ENCODE measurements at places on chromosomes 3 and 15.

DNA sequence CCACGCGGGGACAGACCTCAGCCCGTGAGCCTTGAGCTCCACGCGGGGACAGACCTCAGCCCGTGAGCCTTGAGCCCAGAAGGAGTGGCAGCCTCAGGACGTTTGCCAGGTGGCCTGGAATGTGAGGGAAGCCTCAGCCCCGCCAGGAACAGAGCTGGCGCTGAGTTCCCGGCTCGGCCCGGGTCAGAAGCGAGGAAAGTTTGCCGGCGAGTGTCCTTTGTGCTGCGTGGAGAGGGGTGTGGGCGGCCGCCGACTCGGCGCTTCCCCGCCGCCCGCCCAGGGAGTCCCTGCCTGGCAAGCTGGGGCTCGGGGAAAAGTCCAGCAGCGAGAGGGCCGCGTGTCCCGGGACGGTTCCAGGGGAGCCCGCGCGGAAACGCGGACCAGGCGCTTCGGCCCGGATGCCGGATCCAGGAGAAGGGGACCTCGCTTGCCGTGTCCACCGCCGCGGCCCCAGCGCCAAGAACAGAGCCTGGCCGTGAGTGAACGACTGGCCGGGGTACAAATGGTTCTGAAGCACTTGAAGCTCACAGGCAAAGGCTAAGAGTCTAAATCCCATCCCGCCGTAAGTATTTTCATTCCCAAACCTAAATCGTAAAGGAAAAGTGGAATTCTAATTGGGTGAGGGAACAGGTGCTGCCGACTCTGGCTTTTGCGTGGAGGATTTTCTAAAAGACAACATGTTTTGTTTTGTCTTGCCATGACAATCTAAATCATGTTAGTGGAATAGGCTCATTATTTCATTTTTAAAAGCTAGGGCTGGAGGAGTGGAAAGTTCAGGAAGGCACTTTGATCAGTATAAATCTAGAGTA is 1.7 kb downstream of the LRRN1 start:
- DNase-seq: no peak

DNA sequence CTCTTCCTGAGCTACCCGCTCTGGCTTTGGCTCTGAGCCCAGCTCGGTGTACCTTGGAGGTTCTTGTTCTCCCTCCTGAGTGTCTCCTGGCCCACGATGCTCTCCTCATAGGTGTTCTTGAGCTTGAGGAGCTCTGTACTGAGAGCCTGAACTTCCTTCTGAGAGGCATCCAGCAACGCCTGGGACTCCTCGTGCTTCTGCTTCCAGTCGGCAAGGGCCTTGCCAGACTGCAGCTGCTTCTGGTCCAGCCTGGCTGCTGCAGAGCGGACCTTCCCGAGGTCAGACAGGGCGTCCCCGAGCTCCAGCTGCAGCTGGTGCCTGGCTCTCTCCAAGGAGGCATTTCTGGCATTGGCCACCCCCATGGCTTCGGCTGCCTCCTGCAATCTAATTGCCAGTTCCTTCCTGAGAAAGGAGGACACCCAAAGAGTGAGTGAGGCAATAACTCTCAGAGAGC is 99.8 kb downstream of the MYH15 start:
- no peak for DNase-seq

GRCh38 chr3:65814845-65815578 is 223.7 kb downstream of the MAGI1 start:
- DNase-seq: no peak

DNA sequence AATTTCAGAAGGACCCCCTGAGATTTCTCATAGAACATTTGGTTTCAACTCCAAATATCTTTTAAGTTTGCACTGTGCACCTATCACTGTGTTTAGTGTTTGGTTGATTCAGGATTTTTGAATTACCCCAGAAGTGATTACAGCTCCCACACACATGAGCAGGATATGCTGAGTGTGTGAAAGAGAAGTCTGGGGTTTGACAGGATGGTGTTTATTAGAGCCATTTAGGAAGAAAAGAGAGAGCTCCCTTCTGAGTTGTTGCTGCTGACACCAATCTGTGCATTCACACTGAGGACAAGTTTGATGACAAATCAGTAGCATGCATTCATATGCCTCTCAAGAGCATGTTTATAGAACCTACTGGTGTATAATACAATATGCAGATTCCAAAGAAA is 118.1 kb downstream of the RPL22L1 start:
- DNase-seq: no peak

DNA sequence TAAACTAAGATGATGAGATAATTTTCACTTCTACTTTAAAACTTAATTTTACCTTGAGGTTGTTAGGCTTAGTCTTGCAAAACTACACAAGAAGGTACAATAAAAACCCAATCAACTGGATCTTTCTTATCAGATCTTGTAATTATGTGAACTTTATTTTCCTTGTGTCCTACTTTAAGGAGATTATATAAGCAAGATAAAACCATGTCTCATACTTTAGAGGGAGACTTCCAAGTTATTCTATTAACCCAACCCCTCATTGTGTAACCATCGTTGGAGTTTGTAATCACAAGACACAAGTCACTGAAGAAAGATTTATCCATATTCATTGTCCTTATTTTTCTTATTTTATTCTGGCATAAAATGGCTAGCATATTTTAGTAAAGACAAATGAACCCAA is 165.6 kb downstream of the SERPINI1 start:
- DNase-seq: no peak

DNA sequence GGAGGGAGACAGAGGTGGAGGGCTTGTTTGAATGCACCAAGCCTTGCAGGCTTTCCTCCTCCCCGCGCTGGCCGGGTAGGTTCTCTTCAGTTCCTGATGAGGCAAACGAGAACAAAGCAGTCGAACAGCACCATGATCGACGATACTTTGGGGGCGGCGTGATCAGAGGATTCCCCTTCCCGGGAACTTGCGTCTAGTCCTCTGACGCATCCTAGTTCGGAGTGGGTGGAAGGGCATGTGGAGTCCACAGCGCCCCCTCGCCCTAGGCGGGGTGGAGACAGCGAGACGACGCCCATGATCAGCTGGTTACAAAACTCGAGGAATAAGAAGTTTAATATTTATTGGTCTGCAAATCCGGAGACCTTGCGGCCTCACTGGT is 452 bp upstream of the SV2B start:
- DNase-seq: peak; percentile 12

- no peak for DNase-seq
These were observed 3.7 kb downstream of the MKRN2OS start for GRCh38 chr3:12541625-12542024.

- peak; percentile 17 for DNase-seq
These were observed 13.3 kb upstream of the CCR1 start for GRCh38 chr3:46221391-46221790.

GRCh38 chr15:38059665-38060064 is 125.2 kb downstream of the TMCO5A start:
- DNase-seq: no peak

- no peak for DNase-seq
These were observed 483.3 kb downstream of the TUSC7 start for GRCh38 chr3:117192888-117193287.

- no peak for DNase-seq
These were observed 108.0 kb downstream of the STAG1 start for GRCh38 chr3:136644212-136644611.

GRCh38 chr15:32857732-32858131 is 139.9 kb downstream of the GREM1 start:
- no peak for DNase-seq

GRCh38 chr15:40454904-40455391 is 14.2 kb downstream of the BAHD1 start:
- no peak for DNase-seq

DNA sequence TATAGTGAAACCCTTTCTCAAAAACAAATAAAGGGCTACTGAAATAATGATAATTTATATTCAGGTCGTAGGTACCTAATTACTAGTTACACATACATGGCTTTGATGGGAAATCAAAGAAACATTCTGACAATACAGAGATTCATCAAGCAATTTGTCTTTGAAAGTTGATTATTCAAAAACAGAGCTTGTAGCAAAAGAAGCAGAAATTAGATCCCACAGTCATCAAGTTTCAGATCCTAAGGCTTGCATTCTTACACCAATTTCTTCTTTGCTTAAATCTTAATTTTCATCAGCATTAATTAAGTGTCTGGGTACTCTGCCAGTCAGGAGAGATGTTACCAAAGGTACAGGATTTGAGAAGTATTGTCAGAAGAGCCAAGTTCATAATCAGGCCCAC is 1.5 kb upstream of the HEXA start:
- DNase-seq: no peak

DNA sequence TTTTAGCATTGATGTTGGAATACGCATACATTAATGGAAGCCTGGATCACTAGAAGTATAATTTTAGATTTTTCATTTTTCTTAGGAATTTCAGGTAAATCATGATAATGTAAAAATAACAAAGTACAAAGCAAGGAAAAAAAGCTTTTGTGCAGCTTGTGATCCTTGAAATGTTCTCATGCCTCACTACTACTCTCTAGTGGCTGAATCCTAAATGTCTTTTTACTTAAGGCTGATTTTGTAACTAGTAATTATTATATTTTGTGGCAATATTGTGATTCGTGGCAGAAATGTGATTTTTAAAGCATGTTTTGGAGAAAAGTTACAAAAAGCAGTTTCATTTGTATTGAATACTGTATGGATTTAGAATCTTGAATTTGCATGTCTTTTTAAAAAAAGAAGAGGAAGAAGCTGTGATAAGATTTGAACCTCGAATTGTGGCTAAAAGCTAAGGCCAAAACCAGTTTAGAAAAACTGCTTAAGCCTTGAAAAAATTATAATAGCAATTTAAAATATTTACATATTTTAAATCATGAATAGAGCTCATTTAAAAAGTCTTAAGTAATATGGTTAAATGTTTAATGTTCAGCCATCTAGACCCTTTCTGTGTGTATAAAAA is 39.0 kb downstream of the U2SURP start:
- DNase-seq: peak; percentile 56

DNA sequence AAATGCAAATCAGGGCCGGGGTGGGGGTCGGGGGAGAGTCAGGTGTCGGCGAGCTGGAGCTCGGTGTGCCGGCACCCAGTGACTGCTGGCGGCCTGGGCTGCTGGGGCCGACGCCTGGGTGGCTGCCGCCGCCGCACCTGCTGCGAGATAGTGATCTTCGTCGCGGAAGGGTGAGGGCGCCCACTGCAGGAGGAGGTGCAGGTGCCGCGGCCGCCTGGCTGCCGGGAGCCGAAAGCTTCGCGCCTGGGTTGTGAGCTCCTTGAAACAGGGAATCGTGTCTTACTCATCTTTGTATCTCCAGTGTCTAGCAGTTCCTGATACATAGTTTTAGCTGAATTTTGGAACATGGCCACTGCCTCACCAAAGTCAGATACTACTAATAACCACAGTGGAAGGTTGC is 64.0 kb upstream of the CPOX start:
- DNase-seq: peak; percentile 31

DNA sequence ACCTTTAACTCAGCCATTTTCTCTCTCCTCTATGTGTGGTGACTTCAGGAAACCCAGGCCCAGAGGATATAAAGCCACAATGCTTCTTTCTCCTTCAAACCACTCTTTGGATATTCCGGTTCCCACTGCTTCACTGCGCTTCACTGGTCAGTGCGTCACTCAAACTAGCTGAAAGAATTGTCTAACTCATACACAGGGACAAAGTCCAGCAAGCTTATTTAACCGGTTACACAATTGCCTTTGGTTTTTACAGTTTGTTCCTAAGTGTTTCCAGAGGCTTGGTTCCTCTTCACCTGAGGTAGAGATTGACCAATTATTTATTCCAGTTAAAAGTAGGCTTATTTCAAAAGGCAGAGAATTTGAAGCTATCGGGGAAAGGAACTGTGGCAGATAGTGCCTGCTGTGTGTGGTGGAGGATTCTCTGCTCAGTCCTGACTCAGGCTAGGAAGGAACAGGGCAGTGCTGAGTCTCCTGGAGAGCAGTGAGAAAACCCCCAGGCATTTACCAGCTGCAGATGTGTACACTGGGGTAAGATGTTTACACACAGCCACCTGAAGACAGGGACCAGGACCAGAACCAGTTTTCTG is at the start of gene HGD:
TSS of gene HGD (minus strand) at position 145 of the 587 bp plus-strand sequence. CDS start at position 17, 128 bp downstream.
- no peak for DNase-seq

GRCh38 chr15:31970007-31970406 is 60.3 kb upstream of the CHRNA7 start:
- DNase-seq: no peak

GRCh38 chr3:164095279-164095678 is 983.0 kb downstream of the SI start:
- DNase-seq: no peak

DNA sequence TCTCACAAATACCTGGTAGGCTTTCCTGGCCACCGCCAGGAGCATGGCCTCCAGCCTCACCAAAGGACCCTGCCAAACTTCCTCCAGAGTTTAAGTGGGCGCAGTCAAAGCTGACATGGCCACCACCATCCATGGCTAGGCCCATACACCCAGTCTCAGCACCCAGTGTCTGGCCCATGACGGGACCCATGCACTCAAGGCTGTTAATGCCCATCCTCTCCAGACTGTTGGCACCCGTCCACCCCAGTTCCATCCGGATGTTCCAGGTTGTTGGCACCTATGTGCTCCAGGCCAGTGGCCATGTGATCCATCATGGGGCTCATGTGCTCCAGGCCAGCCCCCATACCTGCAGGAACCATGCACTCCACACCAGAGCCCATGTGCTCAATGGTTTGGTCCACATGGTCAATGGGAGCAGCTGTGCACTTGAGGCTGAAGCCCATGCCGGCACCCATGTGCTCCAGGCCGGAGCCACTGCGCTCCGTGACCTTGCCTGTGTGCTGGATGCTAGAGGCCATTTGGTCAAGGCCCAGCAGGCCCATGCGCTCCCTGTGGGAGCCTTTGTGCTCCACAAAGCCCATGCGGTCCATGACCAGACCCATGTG is 20.4 kb downstream of the CTDSPL2 start:
- DNase-seq: no peak

GRCh38 chr15:101496198-101496986 is 6.9 kb upstream of the PCSK6 start:
- no peak for DNase-seq

GRCh38 chr15:70826634-70827033 is 27.3 kb downstream of the LARP6 start:
- DNase-seq: peak; percentile 28

DNA sequence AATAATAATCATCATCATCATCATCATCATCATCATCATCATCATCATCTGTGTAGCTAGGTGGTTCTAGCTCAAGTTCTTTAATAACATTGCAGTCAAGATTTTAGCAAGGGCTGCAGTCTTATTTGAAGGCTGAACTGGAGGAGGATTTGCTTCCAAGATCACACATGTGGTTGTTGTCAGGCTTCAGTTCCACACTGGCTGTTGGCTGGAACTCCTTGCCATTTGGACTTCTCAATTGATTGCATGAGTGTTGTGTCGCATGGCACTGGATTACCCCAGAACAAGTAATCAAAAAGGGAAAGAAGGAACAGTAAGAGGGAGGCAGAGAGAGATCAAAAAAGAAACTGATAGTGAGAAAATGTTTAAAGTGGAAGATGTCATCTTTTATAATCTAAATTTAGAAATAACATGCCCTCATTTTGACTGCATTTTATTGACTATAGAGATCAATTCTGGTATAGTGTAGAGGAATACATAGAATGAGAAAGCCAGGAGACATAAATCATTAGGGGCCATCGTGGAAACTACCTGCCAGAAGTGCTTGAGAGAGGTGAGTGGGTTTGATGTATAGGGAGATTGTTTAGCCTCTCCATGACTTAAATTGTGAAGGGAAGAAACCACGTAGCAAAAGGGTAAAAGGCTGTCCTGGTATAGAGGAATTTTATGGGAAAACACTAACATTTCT is 346.6 kb upstream of the RBMS3 start:
- DNase-seq: no peak
